Activated naive CD4-positive, alpha-beta T cell treated with anti-CD3 and anti-CD28 coated beads, Interleukin-2, amount 50 U/mL, for 72 hours (primary cell): ENCODE measurements at places on chromosomes 5 and 9. TPM values are rescaled to one million over a fixed set of nuclear protein-coding genes. Genes with fewer than 3 reads are reported as not detected.

The C5orf15 gene
- 20.6 TPM for total RNA-seq

DNA sequence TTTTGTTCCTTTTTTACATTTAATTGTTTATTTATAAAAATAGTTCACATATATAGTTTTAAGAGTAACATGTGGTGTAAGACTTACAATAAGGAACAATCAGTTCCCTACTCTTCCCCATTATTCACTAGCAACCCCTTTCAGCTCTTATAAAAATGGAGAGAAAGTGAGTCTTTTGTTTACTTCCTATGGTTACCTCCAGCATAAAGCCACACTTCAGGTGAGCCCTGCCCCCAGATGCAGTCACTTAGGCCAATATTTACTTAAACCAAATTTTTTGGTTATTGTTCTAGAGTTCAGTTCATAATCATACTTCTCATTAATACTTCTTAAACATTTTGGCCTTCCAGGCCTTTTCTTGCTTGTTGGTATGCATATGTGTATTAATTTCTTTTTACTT lies 33.7 kb downstream of the UBE2R2 start:
- DNase-seq: no peak

- no peak for DNase-seq
These were observed 70.0 kb downstream of the GLDC start for GRCh38 chr9:6575324-6576034.

DNA sequence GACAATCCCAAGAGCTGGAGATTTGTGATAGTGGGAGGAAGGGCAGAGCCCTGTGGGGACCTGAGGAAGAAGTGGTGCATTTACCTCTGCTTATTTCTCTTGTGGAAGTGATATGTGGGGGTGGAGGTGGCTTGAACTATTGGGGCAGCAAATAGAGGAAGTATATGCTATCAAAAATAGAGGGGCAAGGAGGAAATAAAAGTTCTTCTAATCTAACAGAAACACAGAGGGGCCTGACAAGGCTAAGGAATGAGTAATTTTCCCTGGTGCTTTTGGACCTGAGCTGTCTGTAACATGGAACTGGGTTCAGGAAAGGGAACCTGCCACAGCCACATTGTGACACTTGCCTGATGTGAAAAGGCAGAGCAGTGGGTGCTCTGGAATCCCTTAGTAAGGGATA lies 378.6 kb upstream of the KLF4 start:
- no peak for DNase-seq

DNA sequence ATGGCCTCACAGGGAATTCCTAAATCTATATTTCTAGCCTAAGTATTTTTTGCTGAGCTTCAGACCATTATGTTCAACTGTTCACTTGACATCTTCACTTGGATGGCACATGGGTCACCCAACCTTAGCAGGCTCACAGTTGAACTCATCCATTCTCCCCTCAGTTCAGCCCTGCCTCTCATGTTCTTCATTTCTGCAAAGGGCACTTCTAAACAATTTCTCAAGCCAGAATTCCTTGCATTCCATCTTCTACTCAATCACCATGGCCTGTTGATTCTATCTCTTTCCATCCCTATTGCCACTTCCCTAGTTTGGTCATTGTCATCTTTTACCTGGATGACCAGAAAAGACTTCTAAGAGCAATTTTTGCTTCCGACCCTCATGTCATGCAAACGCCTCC lies 7.3 kb upstream of the RGS3 start:
- DNase-seq: no peak

DNA sequence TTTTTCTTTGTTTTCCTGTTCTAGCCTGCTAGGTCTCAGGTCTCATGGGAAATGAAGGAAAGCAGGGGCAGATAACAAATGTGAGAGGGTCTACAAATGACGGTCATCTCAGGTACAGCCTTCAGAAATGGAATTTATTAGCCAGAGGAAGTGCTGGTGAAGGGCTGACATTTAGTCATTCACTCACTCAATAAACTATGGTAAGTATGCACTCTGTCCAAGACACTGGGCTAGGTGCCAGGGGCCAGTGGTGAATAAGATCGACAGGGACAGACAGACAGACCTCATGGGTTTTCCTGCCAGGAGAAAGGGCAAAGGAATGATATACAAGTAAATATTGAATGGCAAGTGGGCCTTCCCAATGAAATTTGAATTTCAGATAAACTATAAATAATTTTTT lies 6.3 kb downstream of the PDE6A start:
- DNase-seq: no peak

DNA sequence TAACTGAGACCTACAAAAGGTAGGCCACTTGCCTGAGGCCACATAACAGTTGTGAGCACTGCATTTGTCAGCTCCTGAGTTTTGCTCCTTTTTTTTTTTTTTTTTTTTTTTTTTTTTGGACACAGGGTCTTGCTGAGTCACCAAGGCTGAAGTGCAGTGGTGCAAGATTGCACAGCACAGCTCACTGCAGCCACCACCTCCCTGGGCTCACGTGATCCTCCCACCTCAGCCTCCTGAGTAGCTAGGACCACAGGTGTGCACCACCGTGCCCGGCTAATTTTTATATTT lies 37.1 kb downstream of the LAMC3 start:
- no peak for DNase-seq

GRCh38 chr9:35518981-35519679 lies 29.2 kb downstream of the RUSC2 start:
- no peak for DNase-seq

GRCh38 chr5:147472664-147473475 lies 37.0 kb downstream of the DPYSL3 start:
- DNase-seq: no peak
